ENCODE measurements at places on chromosomes 16 and 17.

DNA sequence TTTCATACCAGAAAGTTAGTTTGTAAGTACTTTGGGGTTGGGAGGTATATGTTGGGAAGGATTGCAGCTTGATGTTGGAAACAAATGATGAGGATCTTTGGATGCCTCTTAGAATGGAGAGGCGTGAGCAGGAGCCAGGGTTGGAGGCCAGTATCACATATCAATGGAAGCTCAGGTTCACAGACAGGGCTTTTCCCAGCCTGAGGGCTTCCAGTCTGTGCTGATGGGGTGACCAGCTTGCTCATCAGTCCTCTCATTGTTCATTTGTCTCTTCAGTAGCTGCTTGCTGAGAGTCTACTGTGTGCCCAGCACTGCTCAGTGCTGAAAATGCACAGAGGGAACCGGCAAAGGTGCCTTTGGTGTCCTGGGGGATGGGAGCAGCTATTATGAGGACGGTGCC, 5.8 kb downstream of the DNAAF1 start:
- no peak for DNase-seq

- no peak for DNase-seq
These were observed 1.0 kb downstream of the NHERF1 start for GRCh38 chr17:74749279-74750038.

GRCh38 chr17:80104956-80105375, 3.6 kb downstream of the GAA start:
- no peak for DNase-seq

DNA sequence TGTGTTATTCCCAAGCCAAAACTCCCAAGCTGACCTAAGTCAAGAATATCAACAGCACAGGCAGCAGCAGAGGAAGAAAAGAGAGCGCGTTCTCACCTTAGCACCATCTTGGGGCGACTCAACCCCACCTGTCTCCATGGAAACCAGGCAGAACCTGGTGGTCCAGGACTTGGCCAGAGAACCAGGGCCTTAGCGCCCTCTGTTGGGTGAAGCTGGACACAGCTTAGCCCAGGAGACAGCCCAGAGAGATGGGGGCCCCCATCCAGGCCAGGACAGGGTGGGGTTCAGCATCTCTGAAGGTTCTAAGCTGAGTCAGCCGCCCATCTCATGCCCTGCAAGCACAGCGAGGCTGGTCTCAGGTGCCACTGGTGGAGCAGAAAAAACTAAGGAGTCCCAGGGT, 60.1 kb upstream of the TMEM132E start:
- no peak for DNase-seq

GRCh38 chr17:78678222-78678557, 101.0 kb upstream of the DNAH17 start:
- DNase-seq = no peak

GRCh38 chr16:83720981-83721380, 86.8 kb upstream of the HSBP1 start:
- no peak for DNase-seq

- DNase-seq = no peak
These were observed 472 bp downstream of the GALNS start for GRCh38 chr16:88856122-88856827.

DNA sequence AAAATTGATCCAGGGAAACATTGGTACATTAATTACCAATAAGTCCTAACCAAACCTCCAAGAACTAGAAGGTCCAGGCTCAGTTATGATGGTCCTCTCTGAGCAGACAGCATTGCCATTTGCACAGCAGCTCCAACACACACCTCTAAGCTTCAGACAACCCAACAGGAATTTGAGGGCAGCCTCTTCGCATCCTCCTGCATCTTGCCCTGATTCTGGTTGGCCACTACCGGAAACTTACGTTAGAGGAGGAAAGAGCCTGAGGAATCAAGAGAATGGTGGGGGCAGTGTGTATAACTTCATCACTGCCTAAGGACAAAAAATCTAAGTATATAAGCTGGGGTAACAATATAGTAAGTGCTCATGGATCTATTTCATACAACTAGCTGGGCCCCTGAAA, 15.7 kb downstream of the FAM117A start:
- DNase-seq = no peak

GRCh38 chr17:83122834-83123233, 43.4 kb downstream of the METRNL start:
- peak; percentile 48 for DNase-seq

GRCh38 chr16:85453194-85453678, 159.9 kb upstream of the GSE1 start:
- no peak for DNase-seq

DNA sequence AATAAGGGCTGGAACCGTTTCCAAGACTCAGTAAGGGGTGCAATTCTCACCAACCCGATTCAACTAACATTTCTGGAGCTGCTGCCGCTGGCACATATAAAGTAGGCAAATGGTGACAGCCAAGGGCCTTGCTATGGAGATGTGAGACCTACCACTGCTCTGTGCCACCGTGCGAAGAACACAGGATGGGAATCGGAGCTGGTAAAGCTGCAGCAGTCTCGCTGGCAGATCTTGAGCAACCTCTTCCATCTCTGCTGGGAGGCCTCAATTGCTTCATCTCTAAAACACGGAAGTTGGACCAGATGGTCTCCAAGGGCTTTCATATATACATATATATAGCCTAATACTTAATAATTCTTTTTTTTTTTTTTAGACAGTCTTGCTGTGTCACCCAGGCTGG, 128.9 kb upstream of the RCVRN start:
- DNase-seq = no peak

DNA sequence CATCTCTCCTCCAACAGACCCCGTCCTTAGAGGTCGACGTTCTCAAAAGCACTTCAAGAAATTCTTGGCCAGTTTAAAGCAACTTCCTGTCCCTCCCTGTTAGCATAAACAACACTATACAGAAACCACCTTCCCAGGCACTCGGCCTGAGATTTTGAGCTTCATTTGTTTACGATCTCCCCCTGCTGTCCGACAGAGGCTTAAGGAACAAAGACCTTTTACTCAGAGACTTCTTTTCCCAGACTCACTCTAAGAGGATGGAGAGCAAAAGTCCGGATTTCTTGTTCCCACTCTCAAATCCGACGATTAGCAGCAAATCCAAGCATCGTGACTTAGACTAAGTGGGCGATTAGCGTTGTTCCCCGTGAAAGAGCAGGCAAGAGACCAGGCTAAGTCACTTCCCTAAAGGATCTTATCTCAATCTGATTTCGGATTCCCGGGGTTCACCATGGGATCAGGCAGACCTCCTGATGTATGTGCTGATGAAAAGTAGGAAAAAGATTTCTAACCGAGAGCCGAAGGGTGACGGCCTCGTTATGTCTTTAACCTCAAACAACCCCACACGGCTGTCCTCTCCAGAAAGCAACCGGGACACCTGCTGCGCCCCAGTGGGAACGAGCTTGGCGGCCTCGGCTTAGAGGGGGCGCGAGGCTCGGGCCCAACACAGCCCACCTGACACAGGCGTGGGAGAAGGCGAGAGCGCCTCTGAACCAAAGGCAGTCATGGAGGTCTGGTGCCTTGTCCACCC, 598 bp downstream of the INPP5K start:
- DNase-seq = no peak

DNA sequence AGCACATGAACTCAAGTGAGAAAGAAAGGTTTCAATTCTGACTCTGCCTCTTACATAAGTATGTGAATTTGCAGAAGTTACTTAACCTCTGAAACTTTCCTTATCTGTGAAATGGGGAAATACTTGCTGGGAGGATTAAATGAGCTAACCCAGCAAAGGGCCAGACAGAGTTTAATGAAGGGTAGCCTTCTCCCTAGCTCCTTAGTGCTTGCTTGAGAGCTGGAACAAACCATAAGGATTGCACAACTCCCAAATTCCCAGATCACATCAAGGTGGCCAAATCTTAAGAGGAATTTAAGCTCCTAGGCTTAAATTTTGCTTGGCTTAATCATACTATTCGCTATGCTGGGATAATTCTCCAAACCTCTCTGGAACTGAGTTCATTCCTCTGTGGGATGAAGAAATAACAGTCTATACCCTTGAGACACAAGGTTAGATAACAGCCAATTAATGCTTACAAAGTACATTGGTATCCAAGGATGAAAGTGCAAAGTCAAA, 11.8 kb upstream of the WSB1 start:
- DNase-seq = no peak

- DNase-seq = no peak
These were observed 2.3 kb downstream of the RPRML start for GRCh38 chr17:46976626-46977270.

Data from Right ventricle myocardium inferior (tissue), 1 donor.